Fibroblast of gingiva (primary cell): ENCODE measurements at places on chromosomes 1 and 21.

DNA sequence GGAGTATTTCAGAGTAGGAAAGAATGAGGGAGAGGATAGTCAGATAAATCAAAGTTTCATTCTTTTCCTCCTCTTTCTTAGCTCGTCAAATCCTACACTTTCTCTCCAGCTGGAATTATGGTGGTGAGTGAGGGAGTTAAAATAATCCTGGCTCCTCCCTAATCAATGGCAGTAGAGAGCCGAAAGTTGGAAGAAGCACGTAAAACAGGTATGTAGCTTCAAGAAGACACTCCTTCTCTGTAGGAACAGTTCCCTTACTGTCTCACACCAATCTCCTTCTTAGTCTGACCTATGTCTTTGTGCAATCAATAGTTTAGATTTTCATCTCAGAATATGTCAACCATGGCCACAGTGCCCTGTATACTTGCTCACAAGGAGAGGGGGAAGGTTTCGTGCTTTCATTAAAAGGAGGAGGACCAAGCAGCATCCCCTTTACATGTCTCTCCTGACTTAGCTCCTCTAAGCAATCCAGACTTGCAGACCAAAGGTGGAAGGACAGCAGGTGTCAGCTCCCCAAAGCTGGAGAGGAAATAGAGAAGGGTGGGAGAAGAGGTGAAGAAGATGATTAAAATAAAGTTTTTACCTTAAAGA is 878 bp downstream of the MINDY1 start:
- DNase-seq = no peak

DNA sequence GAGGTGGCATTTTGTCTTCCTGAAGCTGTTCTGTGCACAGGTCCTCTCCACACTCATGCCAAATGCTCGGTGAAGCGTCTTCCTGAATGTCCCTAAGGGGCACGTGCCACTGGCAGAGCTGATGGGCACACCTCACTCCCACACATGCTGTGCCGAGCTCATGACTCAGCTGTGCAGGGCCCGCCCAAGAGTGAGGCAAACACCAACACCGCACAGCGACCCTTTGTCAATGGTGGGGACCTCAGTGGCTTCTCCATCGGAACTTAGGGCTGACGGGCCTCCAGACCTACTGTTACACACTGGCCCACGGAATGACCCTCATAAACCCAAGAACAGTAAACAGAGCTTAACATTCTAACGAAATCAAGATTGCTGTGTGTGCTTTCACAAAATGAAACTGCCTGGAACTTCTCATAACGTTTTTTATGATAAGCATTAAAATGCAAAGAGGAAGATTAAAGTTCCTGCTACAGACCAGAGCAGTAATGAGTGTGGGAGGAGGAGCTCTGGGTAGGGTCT is 89.3 kb downstream of the SIM2 start:
- DNase-seq = no peak

- DNase-seq = no peak
These were observed 4.0 kb downstream of the RNF11 start for GRCh38 chr1:51240084-51240483.

DNA sequence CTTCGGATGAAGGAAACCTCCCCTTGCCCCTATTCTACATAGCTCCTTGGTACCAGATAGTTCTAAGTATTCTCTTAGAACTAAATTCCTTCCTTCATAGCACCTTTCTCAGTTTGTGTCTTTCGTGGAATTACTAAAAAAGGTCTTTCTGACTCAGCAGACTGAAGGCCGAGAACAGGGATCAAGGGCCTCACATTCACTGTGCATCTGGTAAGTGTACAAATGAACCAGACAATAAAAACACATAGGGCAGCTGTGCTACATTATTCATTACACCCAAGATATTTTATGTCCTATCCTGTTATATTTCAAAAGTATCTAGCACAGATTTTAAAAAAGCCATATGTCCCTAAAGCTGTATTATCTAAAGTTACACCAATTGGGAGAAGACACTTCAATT is 62.9 kb upstream of the HP1BP3 start:
- DNase-seq = no peak

- peak; percentile 73 for DNase-seq
These were observed 88.9 kb upstream of the WLS start for GRCh38 chr1:68321084-68321685.

DNA sequence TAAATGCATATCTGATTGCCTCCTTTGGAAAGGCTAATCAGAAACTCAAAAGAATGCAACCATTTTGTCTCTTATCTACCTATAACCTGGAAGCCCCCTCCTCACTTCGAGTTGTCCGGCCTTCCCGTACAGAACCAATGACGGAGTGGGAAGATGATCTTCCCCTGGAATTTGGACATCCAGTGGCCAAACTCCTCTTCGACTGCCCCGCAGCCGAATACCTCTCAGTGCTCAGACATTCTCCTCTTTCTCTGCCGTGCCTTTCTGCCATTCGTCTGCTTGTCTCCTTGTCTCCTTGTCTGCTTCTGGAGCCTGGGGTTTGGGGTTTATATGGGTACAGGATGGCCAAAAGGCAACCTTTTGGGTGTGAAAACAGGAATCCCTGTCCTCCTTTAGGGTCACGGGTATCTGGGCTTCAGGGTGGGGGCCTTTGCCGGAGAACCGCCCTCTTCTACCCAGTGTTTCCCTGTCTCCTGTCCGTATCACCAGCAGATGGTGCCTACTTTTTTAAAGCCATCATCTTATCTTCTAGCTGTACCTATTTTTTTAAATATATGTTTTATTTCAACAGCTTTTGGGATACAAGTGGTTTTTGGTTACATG is 35.9 kb upstream of the RAB4A start:
- no peak for DNase-seq

- peak; percentile 2 for DNase-seq
These were observed 28.6 kb downstream of the PLPPR4 start for GRCh38 chr1:99292886-99293285.

DNA sequence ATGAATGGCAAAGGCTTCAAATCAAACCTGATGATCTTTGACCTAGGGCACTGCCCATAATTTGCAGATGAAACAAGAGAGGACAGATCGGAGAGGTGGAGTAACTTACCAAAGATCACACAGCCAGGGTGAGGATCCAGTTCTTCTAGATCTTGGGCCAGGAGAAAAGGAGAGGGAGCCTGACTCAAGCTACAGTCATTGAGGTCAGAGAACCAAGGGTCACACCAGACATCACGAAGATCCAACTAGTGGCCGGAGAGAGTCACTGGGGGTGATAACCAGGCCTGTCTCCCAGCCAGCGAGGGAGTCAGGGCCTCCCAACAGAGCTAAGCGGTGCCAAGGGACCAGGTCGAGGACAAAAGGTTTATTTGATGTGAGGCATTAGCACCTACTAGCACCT is 115.0 kb downstream of the RIPK4 start:
- no peak for DNase-seq

- DNase-seq = no peak
These were observed 19.5 kb downstream of the HLCS start for GRCh38 chr21:36946949-36947356.

GRCh38 chr1:199290186-199290585 is 651.3 kb downstream of the PTPRC start:
- DNase-seq = peak; percentile 10
